DMS153 (cell line): ENCODE measurements at places on chromosomes 6 and 20.

GRCh38 chr20:63940472-63941266, 15.5 kb downstream of the UCKL1 start:
- no peak for DNase-seq

- DNase-seq = no peak
Measured at GRCh38 chr20:4740774-4741431, 19.2 kb downstream of the PRND start.

DNA sequence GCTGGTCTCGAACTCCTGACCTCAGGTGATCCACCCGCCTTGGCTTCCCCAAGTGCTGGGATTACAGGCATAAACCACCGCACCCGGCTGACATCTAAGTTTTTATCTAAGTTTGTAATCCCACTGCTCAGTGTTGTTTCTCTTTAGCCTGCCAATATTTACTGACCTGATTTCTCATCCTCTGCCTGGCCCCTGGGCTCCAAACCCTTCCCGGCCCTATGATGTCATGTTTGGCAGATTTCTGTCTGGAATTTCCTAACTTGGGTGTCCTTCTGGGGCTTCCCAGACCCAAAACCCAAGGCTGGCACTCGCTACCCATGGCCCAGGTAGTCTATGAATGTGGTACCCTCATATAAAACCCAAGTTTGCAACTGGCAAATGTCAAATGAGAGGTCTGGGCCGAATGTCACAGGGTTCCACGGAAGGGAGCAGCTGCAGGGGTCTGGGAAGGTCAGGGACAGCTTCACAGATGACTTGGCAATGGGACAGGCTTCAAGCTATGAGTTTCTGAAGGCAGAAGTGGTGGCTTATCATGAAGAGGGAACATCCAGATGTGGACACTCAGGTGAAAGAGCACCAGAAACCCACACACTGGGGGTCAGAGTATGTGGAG, 54.9 kb downstream of the TMEM170B start:
- no peak for DNase-seq

DNA sequence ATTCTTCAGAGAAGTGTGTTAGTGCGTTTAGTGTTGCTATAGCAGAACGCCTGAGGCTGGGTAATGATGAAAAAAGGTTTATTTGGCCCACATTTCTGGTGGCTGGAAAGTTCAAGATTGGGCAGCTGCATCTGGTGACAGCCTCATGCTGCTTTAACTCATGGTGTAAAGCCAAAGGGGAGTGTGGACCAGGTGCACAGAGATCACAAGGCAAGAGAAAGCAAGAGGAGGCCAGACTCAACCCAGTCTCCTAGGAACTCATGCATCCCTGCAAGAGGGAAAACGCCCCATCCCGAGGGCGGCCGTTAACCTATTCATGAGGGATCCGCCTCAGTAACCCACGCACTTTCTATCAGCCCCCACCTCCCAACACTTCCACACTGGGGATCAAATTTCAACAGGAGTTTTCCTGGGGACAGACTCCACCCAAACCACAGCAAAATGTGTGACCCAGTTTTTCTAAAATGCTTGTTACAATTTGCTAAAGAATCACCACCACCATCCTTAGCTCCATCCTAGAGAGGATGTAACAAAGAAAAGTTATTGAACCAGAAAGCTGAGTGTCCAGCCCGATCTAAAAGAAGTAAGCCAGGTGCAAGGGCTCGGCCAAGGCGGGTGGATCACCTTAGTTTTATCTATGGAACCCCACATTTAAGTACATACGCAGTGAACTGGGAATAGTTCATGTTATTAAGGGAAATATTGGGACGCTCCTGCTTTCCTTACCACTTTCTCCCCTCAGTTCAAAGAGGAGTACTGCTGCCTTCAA, 164.8 kb downstream of the QKI start:
- DNase-seq = no peak

- no peak for DNase-seq
Measured at GRCh38 chr6:104595311-104595820, 264.4 kb downstream of the HACE1 start.

- no peak for DNase-seq
Measured at GRCh38 chr20:59515013-59515905, 89.1 kb upstream of the PHACTR3 start.

DNA sequence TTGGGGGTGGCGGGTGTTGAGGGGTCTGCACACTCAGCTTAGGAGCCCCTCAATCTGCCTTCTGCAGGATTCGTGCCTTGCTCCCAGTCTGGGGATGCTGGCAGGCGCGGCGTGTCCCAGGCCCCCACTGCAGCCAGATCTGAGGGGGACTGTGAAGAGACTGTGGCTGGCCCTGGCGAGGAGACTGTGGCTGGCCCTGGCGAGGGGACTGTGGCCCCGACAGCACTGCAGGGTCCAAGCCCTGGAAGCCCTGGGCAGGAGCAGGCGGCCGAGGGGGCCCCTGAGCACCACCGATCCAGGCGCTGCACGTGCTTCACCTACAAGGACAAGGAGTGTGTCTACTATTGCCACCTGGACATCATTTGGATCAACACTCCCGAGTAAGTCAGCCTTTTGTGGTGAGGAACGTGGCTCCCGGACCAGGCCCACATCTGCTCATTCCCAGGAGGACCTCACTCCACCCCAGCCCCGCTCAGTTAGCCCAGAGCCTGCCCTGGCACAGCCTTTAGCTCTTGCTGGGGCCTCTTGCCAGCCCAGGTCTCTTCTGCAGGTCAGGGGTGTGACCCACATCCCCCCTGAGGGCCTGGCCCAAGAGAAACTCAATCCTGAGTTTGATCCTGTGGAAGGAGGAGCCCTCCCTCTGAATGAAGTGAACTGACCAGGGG, 1.1 kb downstream of the EDN3 start:
- DNase-seq = no peak
